Activated CD8-positive, alpha-beta memory T cell treated with anti-CD3 and anti-CD28 coated beads for 48 hours (primary cell): ENCODE measurements at places on chromosomes 3 and 15.

- DNase-seq = no peak
Observed at GRCh38 chr3:37861620-37862041, at the start of gene CTDSPL. CTDSPL (plus strand) TSS chr3:37861880; CDS start chr3:37862200, 320 bp downstream.

GRCh38 chr3:66396888-66397287, 103.9 kb downstream of the LRIG1 start:
- no peak for DNase-seq

GRCh38 chr3:36741285-36741684, 23.1 kb downstream of the DCLK3 start:
- no peak for DNase-seq

DNA sequence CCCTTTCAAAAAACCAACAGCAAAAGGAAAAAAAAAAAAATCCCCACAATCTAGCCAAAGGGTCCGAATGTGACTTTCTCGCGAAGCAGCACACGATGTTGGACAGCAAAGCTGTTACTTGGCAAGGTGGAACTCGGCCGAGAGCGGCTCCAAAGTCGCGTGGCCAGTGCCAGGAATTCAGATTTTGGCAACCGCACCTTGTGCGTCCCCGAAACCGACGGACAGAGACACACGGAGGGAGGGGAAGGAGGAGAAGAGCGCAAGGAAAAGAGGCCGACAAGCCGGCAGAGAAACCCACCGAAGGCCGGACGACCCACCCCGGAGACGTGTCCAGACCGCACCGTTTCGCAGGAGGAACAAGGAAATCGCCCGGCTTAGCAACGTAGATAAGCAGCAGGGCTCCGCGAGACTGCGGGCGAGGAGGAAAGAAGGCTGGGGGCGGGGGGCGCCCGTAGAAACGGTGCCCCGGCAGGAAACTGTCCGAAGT, 517.3 kb downstream of the MECOM start:
- DNase-seq = no peak

GRCh38 chr3:72634128-72634527, 214.1 kb downstream of the SHQ1 start:
- DNase-seq = no peak

- DNase-seq = no peak
Observed at GRCh38 chr3:36957862-36958686, 13.2 kb upstream of the TRANK1 start.

- DNase-seq = no peak
Observed at GRCh38 chr3:161551697-161552096, 55.1 kb downstream of the OTOL1 start.

GRCh38 chr3:79115458-79115857, 652.3 kb downstream of the ROBO1 start:
- no peak for DNase-seq

- no peak for DNase-seq
Observed at GRCh38 chr15:45521596-45522327, 793 bp downstream of the SLC30A4 start.

DNA sequence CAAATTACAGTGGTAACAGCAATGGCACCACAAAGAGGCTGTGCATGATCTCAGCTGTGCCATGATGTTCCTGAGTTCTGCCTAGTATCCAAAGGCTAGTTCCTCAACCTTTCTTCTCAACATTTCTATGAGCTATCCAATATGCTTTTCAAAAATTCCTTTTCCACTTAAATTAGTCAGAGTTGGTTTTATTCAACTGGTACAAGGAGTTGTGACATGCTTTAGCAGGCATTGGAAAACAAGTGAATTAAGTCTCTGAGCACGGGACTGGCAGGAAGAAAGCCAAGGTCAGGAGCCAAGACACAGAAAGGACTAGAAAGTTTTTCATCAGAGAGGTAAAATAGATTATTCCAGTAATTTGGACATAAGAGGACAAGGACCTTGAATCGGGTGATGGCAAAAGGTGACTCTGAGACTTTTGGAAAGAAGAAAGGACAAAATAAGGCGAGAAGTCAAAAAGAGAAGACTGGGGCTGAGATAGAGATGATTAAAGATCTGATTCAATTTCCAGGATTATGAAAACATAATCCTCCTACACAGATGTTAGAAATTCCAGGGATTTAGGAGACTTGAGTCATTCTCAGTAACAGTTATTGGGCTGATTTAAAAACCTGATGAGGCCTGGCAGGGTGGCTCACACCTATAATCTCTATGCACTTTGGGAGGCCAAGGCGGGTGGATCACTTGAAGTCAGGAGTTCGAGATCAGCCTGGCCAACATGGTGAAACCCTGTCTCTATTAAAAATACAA, 36.1 kb downstream of the PBRM1 start:
- DNase-seq = no peak

DNA sequence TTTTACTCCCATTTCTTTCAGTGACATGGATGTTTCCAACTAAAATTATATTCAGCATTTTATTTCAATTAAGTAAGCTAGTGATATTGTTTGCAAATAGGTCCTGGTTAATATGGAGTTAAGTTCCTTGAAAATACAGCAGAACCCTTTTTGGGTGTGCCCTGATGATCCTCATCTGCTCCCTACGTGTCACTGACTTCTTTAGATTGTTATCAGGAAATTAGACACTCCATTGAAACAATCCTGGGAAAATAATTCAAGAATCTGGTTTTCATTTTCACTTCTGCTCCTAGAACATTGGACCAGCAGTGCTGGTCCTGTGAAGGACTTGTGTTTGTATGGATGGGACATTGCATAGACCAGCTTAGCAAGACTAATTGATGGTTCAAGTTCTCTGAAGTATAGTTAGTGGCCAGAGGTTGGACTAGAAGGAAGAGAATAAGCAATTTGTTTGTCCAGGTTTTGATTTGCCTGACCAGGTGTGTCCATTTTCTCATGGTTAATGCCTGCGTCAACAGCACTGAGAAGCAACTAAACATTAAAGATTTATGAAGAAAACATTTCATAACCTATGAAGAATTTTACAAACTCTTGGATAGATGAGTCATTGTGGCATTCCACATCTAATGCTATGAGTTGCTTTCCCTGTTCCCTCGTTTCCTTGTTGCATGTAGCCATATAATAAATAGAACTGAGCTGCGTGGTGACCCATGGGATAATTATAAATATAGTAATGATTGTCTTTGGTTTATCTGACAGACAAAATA, 95.8 kb downstream of the ZPLD1 start:
- no peak for DNase-seq

- no peak for DNase-seq
Observed at GRCh38 chr3:111619833-111620232, 24.7 kb upstream of the ZBED2 start.

DNA sequence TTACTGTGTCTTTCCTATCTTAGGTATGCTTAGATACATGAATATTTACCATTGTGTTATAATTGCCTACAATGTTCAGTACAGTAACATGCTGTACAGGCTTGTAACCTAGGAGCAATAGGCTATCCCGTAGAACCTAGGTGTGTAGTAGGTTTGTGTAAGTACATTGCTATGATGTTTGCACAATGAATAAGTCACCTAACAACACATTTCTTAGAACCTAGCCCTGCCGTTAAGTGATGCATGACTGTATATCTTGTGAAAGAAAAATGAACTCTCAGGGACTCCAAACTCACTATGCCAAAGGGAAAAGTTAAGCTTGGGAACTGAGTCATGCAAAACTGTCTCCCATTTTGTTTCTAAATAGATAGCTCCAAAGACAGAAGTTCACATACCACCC, 91.5 kb upstream of the ACP3 start:
- DNase-seq = no peak

- no peak for DNase-seq
Observed at GRCh38 chr3:130081351-130081881, at the start of gene ALG1L2. ALG1L2 (plus strand) TSS chr3:130081831; CDS start chr3:130082017, 186 bp downstream.

DNA sequence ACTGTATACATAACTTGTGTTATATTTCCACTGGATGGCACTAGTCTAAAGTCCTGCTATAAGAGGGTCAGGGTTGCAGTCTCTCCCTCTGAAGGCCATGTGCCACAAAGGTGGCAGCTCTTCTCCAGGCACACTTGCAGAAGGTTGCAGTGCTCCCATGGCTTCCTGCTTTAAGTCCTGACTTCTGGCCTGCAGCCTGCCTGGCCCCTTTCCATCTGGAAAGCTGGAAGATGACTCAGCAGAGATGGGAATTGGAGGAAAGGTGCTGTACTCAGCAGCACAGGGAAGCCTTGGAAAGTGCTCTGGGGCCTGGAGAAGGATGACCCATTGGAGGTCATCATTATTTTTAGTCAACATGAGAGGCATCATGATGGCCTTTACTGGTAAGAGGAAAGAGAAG, 40.9 kb upstream of the MRPL3 start:
- DNase-seq = no peak

- no peak for DNase-seq
Observed at GRCh38 chr3:128783774-128784173, 57.8 kb downstream of the RAB7A start.

DNA sequence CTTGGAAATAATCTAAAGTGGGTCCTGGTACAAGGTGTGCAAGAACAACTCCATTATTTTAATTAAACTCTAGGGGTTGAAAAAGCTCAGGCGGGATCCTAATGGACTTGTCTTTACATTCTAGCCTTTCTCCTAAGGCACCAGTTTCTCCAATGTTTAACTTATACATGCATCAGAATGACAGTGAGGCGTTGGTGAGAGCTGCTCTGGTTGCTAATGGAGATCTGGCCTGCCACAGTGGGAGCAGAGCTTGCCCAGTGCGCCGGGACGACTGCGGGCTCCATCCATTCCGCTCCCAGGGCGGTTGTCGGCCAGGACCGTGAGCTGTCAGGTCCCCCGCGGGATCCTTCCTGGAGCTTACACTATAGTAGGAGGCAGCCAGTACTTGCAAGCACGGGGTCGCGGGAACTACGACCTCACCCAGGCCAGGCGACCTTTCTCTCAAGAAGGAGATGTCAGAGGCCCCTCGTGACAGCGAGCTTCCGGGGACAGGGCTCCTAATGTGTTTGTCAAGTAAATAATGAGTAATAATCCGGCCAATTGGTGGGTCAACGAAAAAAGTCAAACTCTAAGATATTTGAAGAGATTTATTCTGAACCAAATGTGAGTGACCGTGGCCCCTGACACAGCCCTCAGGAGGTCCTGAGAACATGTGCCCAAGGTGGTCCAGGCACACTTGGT, 991 bp upstream of the HIGD1A start:
- DNase-seq = no peak

DNA sequence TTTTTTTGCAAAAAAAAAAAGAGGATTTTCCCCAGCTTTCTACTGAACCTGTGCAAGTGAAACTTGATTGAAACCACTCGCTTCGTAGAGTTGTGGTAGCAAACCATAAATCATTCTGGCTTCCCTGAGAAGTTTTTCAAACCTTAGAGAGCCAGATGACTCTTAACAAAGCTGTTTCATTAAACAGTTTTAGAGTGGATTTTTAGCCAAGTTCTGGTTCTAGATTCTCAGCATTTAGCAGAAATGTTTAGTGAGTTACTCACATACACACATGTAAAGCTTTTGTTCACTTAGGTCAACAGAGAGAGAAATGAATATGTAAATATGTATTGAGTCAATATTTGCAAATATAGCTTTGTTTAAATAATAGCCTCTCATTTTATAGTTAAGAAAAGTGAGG, 18.1 kb upstream of the CCR9 start:
- DNase-seq = no peak

DNA sequence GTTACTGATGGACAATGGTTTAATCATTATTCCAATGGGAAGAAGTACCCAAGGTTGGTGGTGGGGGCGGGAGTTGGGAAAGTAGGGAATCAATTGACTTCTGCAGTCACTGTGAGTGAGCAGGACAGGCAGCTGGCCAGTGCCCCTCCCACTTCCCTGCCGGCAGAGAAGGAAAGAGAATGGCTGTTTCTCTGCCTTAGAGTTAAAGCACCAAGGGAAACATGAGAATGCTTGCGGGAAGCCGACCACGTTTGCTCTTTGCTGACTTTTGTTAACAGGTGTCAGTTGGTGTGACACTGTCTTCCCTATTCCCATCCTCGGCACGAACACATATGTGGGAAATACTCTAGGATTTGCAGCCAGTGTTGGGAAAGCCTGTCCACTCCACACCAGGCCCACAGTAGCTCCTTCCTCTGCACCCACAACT, 33.5 kb upstream of the MFSD1 start:
- no peak for DNase-seq

GRCh38 chr3:171005648-171006047, 20.9 kb downstream of the SLC2A2 start:
- DNase-seq = no peak

DNA sequence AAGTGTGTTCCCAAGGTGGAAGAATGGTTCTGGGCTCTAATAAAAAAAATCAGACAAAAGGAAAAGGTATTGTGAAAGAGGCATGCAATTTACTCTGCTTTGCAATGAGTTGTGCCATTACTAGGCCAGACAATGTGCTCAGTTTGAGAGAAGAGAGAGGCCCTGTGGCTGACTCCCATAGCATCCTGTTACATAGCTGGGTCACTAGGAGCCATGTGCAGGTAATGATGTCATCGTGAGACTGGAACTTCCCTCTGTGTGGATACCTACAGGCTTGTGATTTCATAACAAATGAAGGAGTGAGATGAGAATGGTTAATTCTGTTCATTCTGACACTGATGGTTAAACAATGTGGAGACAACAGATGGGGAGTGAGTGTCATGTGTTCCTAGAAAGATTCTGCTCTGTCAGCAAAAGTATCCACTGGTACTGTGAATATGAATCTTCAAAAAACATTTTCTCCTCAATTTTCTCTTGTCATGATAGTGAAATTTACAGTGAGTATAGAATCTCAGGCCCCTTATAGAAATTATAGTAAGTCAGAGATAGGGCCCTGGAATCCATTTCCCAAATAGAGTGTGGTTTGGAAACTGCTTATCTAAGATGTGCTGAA, 648.7 kb upstream of the DPPA4 start:
- no peak for DNase-seq

DNA sequence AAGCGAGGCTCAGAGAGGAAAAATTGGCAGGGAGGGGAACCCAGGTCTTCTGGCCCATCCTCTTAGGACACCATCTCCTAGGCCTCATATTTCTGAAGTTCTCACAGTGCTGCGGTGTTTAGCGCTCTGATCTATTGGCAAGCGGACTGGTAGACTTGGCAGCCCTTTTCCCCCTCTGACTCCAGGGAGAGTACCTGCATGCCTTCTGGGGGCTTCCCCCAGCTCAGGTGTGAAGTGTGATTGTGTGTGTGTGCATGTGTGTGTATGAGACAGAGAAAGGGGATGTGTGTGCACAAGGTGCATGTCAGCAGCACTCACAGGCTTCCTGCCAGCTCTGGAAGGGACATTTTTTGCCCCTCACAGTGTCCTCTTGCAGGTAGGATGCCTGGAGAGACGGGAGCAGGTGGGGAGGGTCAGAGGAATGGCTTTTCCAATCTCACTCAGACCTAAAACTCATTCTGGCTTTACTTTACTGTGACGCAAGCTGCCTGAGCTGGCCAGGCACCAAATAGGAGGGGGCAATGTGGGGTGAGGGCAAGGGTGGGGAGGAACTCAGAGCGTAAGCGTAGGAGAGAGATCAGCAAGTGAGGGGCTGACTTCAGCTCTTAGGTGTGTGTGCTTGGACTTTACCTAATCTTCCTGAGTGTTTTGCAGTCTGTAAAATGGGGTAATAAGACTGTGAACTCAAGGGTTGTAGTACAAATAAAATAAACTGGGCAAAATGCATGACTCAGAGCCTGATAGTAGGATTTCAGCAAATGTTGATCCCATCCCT, 4.0 kb upstream of the IL17RE start:
- DNase-seq = no peak

DNA sequence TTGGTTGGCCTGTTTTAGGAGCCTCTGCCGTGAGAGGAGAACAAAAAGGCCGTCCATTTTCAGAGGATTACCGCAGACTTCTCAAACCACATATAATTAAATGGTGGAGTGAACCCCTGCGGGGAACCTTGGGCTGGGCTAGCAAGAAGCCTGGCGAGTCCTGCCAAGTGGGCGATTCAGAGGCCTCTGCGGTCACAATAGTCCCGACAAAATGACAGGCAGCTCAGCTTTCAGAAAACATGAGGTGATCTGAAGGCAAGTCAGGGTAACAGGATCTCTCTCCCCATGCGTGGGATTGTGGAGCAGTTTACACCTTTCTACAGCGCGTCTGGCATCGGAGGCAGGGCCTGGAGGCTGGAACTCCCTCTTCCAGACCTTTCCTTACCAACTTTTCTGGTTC, 134.8 kb downstream of the ASB7 start:
- DNase-seq = no peak
